ENCODE measurements at places on chromosomes 1 and 21.

GRCh38 chr1:214292322-214292721, 11.4 kb downstream of the SMYD2 start:
- DNase-seq: no peak

DNA sequence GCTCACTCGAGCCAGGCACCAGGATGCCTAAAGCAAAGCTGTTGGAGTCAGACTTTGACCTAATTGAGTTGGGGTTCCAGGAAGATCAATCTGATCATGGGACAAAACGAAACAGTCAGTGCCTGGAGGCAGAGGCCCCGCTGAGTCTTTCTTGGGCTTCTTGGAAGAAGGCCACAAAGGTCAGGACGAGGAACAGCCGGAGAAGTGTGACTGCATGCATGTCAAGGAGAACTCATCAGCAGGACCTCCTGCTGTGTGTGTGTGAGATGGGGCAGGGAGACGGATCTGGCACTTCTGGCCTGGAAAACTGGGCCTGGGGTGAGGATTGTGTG, 190.8 kb downstream of the CAMTA1 start:
- no peak for DNase-seq

DNA sequence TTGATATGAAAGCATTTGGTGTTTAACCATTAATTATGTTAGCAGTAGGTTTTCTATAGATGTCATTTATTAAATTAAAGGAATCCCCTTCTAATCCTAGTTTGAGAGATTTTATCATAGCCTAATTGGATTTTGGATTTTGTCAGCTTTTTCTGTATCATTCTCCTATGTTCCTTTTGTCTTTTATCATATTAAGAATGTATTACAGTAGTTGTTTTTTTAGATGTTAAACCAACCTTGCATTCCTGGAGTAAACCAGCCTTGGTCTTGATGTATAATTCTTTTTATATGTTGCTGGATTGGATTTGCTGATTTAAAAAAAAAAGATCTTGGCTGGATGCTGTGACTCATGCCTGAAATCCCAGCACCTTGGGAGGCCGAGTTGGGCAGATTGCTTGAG, 5.6 kb downstream of the SETDB1 start:
- no peak for DNase-seq

GRCh38 chr1:241503444-241503843, 16.1 kb downstream of the FH start:
- DNase-seq: no peak

DNA sequence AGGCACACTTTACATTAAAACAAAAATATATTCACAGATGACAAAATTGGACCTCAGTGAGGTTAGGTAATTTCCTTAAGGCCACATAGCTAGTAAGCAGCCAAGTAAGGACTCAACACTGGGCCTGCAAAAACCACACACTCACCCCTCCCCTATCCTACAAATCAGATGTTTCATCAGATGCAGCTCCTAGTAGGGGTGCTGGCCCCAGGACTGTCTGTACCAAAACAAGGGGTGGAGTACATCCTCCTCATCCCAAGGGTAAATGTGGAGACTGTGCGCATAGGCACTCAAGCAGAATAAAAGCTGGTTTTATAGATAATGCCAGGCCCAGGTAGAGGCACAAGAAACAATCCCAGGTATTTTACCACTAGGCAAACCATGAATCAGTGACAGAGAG, 25.7 kb downstream of the URB1 start:
- DNase-seq: no peak

DNA sequence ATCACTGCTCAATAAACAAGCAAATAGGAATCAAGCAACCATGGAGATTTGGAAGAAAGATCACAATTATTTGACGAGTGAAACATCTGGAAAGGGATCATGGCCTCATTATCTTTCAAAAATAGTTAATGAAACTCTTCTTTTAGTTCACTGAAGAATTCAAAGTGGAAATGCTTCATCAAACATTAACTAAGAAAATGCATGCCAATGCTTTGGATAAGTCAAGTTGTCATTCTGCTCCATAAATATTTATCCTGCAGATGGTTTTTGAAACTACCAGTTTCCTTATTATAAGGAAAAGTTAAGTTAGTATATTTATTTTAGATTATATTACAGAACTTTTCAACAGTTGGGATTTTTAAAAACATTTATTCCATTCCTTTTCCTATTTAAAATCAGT, 206.5 kb upstream of the ADGRL2 start:
- no peak for DNase-seq

- DNase-seq: no peak
Observed at GRCh38 chr1:12057382-12057781, 5.7 kb upstream of the TNFRSF8 start.

DNA sequence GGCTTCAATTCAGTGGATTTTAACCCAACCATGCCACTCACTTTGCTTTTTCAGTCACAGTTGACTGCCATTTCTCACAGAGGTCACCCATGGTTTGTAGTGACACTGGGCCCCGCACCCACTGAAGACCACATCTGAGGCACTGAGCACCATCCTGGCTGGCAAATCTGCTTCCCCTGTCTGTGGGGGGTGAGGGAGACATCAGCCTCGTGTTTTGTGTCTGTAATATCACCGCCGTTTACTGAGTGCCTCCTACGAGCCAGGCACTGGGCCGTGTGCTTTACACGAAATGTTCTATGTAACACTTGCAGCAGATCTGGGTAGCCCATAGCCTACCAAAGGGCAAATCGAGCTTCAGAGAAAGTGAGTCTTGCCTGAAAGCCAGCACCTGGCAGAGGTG, 161.8 kb downstream of the PGBD5 start:
- DNase-seq: no peak

- no peak for DNase-seq
Observed at GRCh38 chr21:39610703-39611102, 2.0 kb upstream of the B3GALT5 start.

GRCh38 chr1:94650301-94650700, 108.7 kb upstream of the F3 start:
- DNase-seq: no peak

GRCh38 chr1:76668046-76668445, 199.2 kb upstream of the ST6GALNAC5 start:
- DNase-seq: no peak

DNA sequence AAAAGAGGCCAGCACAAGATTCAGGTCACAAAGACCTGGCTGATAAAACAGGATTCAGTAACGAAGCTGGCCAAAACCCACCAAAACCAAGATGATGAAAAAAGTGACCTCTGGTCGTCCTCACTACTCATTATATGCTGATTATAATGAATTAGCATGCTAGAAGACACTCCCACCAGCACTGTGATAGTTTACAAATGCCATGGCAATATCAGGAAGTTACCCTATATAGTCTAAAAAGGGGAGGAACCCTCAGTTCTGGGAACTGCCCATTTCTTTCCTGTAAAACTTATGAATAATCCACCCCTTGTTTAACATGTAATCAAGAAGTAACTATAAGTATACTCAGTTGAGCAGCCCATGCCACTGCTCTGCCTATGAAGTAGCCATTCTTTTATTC, 26.0 kb upstream of the FMO2 start:
- DNase-seq: no peak

DNA sequence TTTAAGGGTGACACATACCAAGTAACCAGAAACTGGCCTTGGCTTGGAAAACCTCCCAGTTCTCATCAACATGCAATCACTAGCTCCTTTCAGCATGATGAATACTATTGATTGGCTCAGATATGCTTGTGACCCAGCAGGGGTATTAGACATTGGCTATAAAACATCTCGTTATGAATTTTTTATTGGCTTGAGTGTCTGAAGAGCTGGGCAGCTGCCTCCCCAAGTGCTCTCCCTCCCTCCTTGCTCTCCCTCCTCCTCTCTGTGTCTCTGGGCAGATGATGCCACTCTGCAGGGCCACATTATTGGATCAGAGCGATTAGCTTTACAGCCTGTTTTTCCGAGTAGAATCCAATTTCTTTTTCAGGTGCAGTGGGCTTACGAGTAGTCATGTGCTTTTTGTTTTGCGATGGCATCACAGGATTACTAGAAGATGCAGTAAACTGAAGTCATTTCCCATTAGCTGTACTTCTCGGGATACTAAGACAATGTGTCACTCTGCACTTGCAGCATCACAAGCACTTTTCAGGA, 79.3 kb upstream of the ATF3 start:
- no peak for DNase-seq

DNA sequence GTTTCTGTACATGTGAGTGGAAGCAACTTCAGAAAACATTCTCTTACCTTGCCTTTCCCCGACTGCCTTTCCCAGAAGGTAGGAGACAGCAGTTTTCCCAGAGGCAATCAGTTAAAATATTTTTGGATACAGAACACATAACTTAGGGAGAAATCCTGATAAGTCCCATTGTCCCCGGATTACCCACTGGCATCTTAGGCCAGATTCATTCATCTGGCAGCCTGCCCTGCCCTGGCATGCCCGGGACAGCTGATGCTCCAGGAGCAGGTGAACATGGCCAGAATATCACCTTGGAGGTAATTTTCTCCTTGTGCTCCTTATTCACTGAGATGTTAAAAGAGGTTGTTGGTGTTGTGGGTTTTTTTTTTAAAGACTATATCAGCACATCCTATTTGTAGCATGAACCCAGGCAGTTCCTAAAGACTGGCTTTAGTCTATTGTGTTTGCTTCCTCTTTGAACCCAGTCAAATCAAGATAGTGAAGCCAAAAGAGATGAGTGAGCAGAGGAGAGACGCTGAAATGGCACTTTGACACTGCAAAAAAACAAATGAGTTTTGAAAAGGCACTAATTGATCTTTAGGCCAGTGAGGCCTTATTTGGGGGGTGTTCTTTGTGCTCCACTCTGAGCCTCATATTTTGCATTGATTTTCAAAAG, 139.6 kb downstream of the PLPP3 start:
- no peak for DNase-seq

- no peak for DNase-seq
Observed at GRCh38 chr1:186880982-186881381, 52.2 kb downstream of the PLA2G4A start.

DNA sequence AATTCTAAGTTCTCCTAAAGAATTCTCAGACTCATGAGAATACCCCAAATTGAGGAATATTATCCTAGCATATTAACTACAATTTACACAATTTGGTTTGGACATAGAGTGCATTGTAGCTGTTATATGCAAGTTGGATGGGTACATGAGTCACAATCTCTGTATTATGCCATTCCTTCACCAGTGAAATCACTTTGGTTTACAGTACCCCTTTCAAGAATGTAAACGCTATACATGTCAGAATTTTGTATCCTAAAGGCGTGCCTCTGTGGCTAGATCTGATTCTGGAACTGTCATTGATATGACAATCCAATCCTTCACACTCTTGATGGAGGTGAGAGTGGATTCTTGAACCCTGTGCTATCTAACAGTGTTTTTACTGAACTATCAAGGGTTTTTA, 6.7 kb upstream of the IL10RB start:
- DNase-seq: no peak

DNA sequence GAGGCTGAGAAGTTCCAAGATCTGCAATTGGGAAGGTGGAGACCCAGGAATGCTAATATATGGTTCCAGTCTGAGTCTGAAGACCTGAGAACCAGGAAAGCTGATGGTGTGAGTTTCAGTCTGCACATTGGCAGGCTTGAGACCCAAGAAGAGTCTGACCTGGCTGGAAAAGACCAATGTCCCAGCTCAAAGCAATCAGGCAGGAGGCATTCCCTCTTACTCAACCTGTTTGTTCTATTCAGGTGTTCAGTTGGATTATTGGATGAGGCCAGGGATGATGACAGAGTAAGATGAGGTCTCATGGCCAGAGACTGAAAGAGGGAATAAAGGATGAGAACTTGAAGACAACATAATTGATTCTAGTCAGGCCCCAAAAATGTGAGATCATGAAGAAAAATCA, 50.1 kb downstream of the SPATA46 start:
- no peak for DNase-seq

DNA sequence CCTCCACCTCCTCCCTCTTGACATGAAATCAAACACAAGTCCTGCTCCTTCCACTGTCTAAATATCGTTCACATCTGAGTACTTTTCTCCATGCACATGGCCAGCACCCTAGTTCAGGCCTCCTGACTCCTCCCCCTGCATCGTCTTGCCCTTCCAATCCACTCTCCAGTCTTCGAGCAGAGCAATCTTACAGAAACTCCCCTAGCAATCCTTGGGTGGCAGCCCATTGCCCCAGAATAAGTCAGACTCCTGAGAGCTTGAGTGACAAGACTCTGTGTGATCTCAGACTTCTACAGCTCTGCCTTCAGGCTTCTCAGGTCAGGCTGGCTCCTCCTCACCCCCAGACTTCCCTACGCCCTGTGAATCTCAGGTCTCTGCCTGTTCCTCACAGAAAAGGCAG, 5.5 kb downstream of the SH2D2A start:
- DNase-seq: no peak

GRCh38 chr1:100423832-100424337, 71.6 kb downstream of the CDC14A start:
- no peak for DNase-seq

DNA sequence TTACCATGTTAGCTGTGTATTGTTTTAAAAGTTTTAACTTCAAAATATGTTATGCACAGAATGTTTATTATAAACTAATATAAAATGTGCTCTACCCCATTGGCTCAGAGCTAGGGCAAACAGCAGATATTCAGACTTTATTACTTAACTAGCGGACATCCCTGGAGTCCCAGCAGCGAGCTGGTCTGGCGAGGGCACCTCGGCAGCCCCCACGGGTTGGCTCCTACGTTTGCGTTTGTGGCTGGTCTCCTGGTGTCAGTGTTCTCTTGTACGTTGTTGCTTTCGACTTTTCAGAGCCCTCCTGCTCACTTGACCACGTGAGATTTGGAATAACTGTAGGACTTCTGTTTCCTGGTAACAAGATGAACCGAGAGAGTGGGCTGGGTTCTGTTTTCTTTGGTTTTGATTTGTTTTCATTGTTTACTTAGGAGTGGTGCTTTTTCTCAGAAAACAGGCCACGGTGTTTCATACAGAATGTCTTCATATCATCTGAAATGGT, 44.5 kb downstream of the CBS start:
- no peak for DNase-seq

DNA sequence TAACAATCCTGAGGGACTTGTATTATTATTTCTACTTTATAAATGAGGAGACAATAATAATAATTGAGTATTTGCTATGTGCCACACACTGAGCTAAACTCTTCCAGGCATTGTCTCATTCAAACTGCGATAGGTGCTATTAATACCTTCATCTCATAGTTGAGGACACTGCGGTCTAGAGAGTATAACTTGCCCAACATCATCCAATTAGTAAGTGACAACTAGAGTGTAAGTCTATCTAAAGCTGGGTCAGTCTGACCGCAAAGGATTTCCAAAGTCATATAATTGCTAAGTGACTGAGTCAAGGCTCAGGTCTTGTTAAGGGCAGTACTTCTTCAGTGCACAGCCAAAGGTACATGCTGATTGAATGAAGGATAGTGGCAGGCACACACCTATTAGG, 9.7 kb downstream of the BCL9 start:
- no peak for DNase-seq

DNA sequence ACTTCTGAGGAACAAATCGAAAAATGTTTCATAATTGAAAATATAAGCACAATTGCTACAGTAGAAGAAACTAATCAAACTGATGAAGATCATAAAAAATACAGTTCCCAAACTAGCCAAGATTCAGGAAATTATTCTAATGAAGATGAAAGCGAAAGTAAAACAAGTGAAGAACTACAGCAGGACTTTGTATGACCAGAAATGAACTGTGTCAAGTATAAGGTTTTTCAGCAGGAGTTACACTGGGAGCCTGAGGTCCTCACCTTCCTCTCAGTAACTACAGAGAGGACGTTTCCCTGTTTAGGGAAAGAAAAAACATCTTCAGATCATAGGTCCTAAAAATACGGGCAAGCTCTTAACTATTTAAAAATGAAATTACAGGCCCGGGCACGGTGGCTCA, 30.6 kb downstream of the IFNAR1 start:
- DNase-seq: no peak

Measured in stimulated activated CD8-positive, alpha-beta memory T cell treated with anti-CD3 and anti-CD28 coated beads, Interleukin-4, amount 100 ng/mL, for 24 hours (primary cell).